Mesendoderm (in vitro differentiated cells): ENCODE measurements at places on chromosomes 4 and X.
A peak's percentile ranks its signal among the peaks of the same experiment; 100 is the strongest.

- no peak for DNase-seq
These were observed 12.6 kb downstream of the DCLK2 start for GRCh38 chr4:150090836-150091235.

DNA sequence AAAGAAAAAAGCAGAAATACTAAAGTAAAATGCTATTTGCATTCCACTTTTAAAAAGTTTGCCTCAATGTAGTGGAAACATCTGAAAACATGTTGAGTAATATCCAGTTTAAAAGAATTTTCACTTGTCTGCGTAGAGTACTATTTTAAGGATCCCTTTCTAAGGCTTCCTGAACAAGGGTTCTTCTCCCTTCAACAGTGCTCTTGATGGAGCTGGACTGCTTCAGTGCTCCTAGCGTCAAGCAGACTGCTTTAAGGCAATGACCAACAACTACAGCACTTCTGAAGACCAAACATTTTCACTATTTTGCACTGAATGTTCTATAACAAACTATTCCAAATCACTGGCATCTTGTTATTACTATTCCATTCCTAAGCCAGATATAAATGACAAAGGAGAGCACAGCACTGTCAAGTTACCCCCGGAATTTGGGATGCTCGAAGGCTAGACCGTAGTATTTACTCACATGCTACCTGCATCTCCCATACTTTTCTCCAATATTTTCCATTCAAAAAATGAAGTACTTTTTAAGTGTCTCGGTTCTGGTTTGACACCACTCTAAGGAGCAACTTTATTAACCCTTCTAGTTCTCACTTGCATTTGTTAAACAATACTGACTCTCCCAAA is 36.1 kb downstream of the TMEM165 start:
- no peak for DNase-seq

DNA sequence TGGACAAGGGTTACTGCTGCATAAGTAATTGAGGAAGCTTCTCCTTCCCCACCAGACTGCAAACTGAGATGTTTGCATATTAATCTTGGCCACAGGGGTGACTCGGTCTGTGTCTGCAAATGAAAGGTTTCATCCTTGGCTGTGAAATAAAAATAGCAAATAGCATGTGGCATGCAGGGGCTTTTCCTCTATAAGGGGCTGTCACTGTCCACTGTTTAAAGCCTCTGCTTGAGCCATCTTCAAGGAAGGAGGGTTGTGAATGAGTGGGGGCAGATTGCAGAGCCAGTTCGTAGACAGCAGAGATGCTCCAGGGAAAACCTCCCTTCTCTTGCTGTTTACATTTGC is 33.3 kb downstream of the TMSB4X start:
- DNase-seq = no peak

- DNase-seq = no peak
These were observed 9.9 kb upstream of the SMIM20 start for GRCh38 chr4:25903900-25904747.

GRCh38 chrX:67612231-67612630 is 68.4 kb downstream of the AR start:
- DNase-seq = peak; percentile 20
